ENCODE measurements at places on chromosomes 1 and 21. TPM values are rescaled to one million over a fixed set of nuclear protein-coding genes. Genes with fewer than 3 reads are reported as not detected.

AKT3 gene
- 7.9 TPM for total RNA-seq

OLIG2 gene
- total RNA-seq = not detected

PROK1 gene
- total RNA-seq = not detected

DCDC2B gene
- not detected for total RNA-seq

ZNF691 gene
- 6.8 TPM for total RNA-seq

IL19 gene
- not detected for total RNA-seq

LRRC53 gene
- not detected for total RNA-seq

RAB7B gene
- total RNA-seq = 4.9 TPM

MX1 gene
- total RNA-seq = 2.2 TPM

DNAI4 gene
- 4.6 TPM for total RNA-seq

ARHGAP30 gene
- 3.1 TPM for total RNA-seq

DNA sequence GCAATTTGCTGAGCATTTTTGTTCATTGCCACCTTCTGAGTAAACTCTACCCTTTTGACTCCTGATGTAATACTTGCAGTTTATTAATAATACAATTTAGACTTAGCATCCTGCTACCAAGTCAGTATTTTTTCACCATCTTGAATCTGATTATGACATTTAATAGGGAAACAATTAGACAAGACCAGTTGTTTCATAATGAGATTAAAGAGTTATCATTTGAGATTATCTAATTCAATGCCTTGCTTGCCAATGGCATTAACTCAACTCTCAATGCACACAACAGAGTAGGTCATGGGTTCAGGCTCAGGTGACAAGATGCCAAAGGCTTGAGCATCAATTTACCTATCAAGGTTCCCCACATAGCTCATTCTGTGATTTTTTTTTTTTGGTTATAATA, 488.4 kb downstream of the DISC1 start:
- DNase-seq = no peak

- no peak for DNase-seq
Observed at GRCh38 chr1:162361349-162361748, 15.3 kb downstream of the SPATA46 start.

DNA sequence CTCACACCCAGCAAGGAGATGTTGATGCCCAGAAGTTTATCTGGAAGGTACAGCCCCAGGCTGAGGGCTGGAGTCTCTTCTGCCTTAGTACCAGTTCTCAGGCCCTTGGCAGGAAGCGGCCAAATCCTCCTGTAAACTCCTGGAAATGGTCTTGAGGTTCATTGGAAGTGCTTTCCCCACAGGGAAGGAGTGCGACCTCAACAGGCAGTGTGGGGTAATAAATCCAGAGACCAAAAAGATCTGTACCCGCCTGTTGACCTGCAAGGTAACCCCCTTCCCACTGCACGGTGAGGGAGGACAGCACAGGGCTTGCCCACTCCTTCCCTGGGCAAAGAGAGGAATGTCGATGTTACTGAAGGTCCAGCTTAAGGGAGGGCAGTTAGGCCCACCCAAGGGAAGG, 4.5 kb downstream of the ATXN7L2 start:
- DNase-seq = no peak

- DNase-seq = peak; percentile 61
Observed at GRCh38 chr1:61082311-61083012, at the start of gene NFIA. Gene NFIA, plus strand, starts transcription at chr1:61082561.

DNA sequence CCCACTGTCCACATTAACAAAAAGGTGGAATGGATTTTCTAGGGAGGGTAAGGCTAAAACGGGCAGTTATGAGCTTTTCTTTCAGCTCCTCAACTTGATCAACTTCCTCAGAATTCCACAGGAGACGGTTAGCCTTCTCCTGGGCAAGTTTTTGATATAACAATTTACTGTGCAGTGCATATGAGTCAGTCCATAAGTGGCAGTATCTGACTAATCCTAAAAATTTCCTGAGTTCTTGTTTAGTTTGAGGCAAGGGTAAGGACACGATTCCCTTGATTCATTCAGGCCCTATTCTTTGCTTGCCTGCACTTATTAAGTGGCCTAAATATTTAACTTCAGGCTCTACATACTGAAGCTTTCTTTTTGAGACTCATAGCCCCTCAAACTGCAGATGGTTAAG, 6.2 kb upstream of the AADACL3 start:
- DNase-seq = peak; percentile 19

DNA sequence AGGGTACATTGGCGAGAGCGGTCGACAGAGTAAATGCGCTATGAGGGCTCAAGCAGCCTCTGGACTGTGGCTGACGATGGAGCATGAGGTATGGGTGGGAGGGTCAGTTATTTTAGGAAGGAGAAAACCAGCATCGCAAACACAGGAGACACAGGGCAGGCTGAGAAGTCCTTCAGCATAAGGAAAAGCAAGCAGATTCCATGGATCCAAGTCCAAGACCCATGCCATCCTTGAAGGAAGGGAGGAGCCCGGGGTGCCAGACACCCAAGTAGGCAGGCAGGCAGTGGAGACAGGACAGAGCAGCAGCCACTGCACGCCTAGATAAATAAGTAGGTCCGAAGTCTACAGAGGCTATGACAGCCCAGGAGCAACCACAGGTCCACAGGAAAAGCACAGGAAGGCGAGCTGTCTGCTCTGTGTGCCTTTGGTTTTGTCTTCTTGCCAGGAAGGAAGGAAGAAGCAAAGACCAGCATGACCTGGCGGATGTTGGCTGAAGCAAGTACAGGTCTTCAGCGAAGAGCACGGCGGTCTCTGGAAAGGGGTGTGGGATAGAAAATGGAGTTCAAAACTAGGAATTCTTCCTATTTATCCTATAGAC, 76.4 kb upstream of the SLC45A1 start:
- no peak for DNase-seq

- no peak for DNase-seq
Observed at GRCh38 chr1:33464552-33464951, 7.9 kb upstream of the ZSCAN20 start.

DNA sequence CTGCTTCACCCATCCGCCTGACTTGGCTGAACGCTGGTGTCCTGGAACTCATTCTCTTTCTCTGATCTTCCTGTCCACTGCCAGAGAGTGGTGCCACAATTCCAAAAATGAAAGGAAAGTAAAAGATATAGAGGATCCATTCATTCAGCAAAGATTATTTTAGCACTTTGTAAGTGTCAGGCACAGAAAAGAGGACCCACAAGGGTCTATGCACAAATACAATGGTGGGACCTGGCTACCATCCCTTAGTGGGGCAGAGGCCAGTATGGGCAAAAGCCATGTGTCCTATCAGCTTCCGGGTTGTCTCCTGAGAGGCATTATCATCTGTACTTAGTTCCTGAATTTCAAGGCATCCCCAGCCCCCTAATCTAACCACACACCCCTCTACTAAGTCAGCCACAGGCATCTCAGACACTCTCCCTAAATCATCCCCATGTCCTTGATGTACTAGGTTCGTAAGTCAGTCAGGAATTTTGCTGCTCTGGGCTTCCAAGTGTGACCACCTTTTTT, 19.0 kb downstream of the SSR2 start:
- DNase-seq = no peak

DNA sequence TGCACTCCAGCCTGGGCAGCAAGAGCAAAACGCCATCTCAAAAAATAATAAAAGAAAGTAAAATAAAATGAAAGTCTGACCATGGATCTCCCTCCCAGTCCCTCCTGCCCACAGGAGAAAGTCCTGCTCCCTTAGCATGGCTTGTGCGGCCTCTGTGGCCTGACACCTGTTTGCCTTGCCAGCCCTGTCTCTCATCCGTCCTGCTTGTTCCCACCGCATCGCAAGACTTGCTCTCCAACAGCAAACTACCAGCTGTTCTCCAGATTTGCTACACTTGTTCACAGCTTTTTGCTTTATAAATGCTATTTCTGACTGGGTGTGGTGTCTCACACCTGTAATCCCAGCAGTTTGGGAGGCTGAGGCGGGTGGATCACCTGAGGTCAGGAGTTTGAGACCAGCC, 2.7 kb downstream of the ETV3L start:
- DNase-seq = no peak

DNA sequence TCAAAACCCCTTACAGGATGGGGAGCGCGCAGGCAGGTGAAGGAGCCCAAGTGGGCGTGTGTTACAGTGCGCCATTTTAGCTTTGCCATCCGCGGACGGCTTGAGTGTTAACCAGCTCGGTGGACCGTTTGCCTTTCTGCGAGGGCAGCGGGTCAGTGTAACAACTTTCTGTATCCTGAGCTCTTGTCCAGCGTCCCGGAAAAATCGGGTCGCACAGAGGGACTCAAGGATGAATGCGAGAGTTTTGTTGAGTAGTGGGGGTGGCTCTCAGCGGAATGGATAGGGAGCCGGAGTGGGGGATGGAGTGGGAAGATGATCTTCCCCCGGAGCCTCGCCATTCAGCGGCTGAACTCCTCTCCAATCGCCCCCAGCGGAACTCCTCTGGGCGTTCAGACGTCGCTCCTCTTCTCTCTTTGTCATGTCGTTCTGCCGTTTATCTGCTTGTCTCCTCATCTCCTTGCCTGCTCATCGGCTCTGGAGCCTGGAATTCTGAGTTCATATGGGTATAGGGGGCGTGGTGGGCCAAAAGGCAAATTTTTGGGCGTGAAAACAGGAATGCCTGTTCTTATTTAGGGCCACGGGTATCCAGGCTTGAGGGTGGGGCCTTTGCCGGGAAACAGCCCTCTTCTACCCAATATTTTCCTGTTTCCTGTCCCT, 295.4 kb downstream of the CTH start:
- no peak for DNase-seq

DNA sequence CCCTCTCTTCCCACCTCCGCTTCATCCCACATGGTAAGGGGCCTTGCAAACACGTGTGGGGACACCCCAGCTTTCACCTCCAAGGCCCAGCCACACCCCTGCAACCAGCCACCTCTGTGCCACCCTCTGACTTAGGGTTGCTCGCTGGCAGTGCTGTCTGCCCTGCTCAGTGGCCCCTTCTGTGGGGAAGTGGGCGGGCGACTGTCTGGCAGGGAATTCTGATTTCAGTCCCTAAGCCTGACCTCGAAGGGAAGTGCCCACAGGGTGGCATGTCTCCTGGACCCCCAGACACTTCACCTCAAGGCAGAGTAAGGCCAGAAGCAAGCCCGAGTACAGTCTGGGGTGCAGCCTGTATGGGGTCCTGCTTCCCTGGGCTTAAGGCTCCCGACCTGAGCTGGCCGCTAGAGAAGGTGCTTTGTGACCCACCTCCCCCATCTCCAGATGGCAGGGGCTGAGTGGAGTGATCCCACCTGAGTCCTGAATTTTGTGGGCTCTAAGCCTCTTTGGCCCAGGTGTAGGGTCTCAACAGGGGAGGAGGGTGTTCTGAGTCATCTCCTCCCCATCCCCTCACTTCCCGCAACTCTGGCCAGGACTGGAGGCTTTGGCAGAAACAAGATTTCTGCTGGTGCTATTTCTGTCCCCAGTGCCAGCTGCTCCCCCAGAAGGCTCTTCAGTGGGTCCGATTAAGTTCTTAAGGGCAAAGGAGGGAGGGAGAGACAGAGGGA, 7.0 kb downstream of the RD3 start:
- DNase-seq = no peak
